Stimulated activated CD4-positive, alpha-beta T cell treated with anti-CD3 and anti-CD28 coated beads, Interleukin-2, amount 100 ng/mL, for 48 hours (primary cell): ENCODE measurements at places on chromosomes 5 and 9.

- no peak for DNase-seq
These were observed 41.0 kb upstream of the PRDM9 start for GRCh38 chr5:23466401-23466912.

GRCh38 chr9:1837453-1838084, 177.6 kb upstream of the SMARCA2 start:
- no peak for DNase-seq

DNA sequence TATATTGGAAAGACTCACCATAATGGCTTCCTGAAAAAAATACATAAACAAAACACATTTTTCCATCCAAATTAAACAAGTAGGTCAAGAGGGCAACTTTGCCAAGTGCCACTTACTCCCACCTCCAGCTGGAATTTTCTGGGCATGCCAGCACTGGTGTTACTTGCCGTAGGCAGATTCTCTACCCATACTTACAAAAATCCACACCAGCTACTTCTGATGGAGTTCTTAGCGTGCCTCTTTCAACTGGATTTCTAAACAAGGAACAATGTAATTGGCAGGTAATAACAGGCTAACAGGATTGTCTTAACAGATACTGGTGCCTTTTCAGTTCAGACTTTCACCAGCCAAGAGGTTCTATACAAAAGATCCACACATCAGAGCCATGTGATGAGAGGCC, 301.4 kb downstream of the MLLT3 start:
- no peak for DNase-seq

GRCh38 chr9:108688051-108688450, 167.7 kb downstream of the ACTL7B start:
- no peak for DNase-seq

- no peak for DNase-seq
These were observed 5.8 kb downstream of the ADAMTS16 start for GRCh38 chr5:5145651-5146529.

- no peak for DNase-seq
These were observed 58.2 kb upstream of the DPYSL3 start for GRCh38 chr5:147567917-147568598.

GRCh38 chr9:73133921-73134407, 17.7 kb upstream of the ANXA1 start:
- no peak for DNase-seq

GRCh38 chr9:12652973-12653372, 40.2 kb upstream of the TYRP1 start:
- no peak for DNase-seq
